Osteoblast (primary cell): ENCODE measurements at places on chromosomes 4 and X. TPM values are rescaled to one million over a fixed set of nuclear protein-coding genes. Genes with fewer than 3 reads are reported as not detected.

MAGEA9B gene
- not detected in 2 replicates for total RNA-seq

DNA sequence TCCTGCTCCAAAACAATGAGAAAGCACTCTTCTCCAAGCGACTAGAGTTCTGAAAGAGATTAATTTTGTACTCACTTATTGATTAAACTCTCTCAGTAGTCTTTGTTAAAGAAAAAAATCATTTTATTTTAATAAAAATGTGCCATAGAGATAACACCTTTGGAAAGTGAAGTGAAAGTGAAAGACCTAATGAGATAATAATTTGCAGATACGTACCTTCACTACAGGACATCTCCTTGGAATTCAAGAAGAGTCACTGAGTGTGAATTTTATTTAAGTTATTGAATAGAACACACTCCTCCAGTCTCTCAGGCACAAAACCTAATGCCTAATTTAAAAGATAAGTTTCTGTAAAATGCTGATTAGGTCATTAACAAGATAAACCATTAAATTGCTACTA is 1070.6 kb upstream of the GRID2 start:
- no peak for DNase-seq

GYPE gene
- under 0.01 and 0.29 TPM in 2 replicates for total RNA-seq

IBSP gene
- total RNA-seq = 14.4 and 15.6 TPM in 2 replicates

CTSO gene
- 25.0 and 33.0 TPM in 2 replicates for total RNA-seq

- no peak for DNase-seq
These were observed 464.1 kb downstream of the IDS start for GRCh38 chrX:149040873-149041535.

DNA sequence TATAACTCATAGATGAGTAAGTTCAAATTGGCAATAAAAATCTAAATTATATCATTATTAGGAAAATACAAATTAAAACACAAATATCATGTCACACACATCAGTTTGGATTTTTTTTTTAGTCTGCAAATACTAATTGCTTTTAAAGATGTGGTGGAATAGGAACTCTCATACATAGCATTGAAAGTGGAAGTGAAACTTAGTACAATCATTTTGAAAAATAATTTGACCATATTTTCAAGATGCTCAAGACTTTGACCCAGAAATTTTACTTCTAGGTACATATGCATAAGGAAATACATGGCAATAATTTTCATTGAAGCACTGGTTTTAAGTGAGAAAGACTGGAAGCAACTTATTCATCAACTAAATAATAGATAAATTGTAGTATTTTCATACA is 147.5 kb upstream of the SMIM31 start:
- DNase-seq = no peak

HGFAC gene
- total RNA-seq = not detected in 2 replicates

- peak; percentile 84 for DNase-seq
These were observed 22.5 kb upstream of the MYOZ2 start for GRCh38 chr4:119113033-119113655.

- DNase-seq = peak; percentile 44
These were observed 30.7 kb downstream of the ARHGEF9 start for GRCh38 chrX:63754136-63754859.

DNA sequence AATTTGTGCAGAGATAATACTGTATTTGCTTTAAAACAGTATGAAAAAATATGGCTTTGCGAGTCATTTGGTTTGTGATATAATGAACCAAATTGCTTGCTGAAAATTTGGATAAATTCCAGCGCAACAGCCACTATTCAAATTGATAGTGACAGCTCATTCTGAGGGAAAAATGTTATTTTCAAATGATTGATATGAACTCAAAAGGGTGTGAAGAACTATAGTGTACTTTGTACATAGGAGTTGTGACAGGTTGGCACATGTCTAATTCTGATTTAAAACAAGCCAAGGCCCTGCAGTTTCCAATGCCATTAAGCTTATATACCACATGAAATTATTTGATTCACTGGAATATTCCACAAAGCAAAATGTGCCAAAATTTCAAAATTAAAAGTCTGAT is 1628.9 kb upstream of the AGA start:
- no peak for DNase-seq

DNA sequence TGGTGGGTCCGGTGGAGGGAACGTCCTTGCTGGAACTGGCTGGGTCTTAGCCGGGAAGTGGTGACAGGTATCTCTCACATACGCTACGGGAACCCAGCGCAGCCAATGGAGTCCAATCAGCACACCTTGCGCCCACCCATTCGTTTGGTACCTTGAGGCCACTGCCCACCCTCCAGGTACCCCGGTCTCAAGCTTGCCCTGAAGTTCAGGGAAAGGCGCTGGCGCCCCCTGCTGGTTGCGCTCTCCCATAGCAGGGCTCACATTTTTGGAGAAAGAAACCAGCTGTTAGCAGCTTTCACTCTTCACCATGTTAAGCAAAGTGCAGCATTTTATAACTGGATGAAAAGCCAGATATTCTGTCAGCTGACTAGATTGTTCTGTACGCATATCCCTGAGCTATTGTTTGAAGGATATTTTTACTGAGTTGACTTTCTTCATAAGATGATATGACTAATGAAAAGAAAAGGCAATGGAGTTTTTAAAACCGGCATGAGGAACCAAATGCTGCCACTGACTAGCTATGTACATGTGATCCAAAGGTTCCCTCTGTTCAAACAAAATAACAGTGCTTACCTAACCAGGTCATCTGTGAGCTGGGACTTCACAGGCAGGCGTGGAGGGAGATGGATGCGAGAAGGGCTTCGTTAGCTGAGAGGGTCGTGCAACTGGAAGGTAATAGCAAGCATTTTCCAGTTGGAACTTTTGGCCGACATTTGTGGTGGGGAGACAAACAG is 43.7 kb downstream of the OTOP1 start:
- DNase-seq = no peak

NONO gene
- 443 and 478 TPM in 2 replicates for total RNA-seq
